Vagina (tissue), 2 donors: ENCODE measurements at places on chromosomes 7 and 10. TPM values are rescaled to one million over a fixed set of nuclear protein-coding genes. Genes with fewer than 3 reads are reported as not detected.

Gene ADIRF
- 374 TPM for total RNA-seq

Gene TRIM50
- not detected for total RNA-seq

Gene CALHM1
- total RNA-seq: not detected

Gene NME8
- not detected for total RNA-seq

Gene ANKRD1
- not detected for total RNA-seq

Gene GPR22
- 0.98 TPM for total RNA-seq

Gene ASIC3
- 3.7 TPM for total RNA-seq

Gene ENTPD1
- 17.7 TPM for total RNA-seq

Gene FRG2B
- total RNA-seq: not detected

Gene CCDC146
- total RNA-seq: 20.6 TPM

Gene ATOH7
- not detected for total RNA-seq

- no peak for DNase-seq
These were observed 24.1 kb upstream of the MYH16 start for GRCh38 chr7:99248391-99249095.

GRCh38 chr10:119045561-119045960 lies 16.0 kb downstream of the NANOS1 start:
- no peak for DNase-seq

DNA sequence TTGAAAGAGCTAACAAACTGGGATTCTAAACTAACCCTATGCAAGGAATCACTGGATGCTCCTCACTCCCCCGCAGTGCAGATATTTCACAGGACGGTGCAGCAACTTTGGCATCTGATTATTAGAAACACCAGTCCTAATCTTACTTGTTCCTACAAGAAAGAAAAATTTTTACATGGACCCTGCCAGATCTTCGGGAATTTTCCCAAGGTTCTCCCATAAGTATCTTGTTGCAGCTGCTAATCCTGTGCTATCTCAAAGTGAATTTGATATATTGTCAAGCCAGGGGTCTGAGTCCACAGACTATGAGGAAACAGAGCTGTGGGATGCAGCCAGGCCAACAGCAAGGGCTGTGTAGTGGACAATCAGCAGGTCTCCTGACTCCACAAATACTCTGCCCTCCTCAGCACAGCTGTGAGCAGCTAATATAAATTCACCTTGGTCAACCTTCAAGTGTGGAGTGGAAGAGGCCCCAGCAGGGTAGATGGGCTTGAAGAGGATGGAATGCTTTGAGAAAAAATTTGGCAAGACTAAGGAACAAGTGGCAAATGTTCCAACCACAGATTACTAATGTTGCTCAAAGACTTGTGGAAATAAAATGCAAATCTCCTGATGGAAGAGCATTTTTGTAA lies 25.6 kb downstream of the VSTM4 start:
- no peak for DNase-seq

DNA sequence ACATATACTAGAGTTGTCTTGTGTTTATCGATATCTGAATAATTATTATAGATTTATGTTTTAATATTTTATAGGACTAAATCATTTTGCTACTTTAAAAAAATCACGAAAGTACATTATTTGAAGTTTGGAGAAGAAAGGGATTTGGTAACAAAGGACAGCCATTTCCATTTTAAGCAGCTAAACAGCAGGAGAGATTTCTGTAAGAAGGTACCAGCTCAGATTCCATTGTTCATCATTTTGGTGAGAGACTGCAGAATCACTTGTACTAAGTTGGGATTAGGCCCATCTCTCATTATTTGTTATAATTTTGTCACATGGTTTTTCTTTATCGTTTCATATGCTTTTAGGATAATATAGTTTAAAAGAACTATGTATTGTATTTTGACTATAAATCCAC lies 46.7 kb downstream of the PALS2 start:
- no peak for DNase-seq

DNA sequence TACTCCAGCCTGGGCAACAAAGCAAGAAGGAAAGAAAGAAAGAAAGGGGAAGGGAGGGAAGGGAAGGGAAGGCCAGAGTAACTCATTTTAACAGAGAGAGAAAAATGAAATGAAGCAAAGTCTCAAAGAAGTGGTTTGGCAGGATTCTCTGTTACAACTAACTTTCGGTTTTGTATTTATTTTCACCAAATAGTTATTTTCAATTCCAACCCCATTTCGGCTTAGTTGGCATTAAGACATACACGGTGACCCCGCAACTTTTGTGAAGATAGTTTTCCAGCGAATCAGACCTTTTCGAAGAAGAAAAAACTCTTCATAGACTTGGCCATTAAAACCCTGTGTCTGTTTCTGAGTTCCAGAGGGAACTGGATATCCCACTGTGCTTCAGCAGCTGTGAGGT lies 45.2 kb upstream of the LYZL2 start:
- no peak for DNase-seq

DNA sequence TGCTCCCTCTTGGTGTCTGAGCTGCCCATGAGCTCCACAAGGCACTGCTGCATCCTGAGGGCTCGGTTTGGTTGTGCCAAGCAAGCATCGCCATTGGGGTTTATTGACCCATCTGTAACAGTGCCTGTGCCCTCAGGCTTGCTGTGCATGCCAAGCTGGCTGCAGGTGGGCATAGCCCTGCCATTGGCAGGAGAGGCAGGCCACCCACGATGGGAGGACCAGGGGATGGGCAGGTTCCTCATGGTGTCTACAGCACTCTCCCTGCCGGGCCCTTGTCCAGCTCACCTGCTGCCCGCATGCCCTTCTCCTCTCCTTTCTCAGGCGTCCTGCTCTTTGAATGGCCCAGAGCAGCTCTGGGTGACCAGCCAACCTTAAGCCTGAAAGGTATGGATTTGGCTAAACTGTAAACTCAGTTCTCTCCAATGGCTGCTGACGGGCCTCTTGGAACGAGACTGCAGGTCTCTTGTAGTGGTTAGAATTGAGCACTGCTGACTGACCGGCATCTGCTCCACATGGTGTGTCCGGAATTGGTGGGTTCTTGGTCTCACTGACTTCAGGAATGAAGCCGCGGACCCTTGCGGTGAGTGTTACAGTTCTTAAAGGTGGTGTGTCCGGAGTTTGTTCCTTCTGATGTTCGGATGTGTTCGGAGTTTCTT lies 17.6 kb downstream of the AKR1E2 start:
- DNase-seq: no peak

DNA sequence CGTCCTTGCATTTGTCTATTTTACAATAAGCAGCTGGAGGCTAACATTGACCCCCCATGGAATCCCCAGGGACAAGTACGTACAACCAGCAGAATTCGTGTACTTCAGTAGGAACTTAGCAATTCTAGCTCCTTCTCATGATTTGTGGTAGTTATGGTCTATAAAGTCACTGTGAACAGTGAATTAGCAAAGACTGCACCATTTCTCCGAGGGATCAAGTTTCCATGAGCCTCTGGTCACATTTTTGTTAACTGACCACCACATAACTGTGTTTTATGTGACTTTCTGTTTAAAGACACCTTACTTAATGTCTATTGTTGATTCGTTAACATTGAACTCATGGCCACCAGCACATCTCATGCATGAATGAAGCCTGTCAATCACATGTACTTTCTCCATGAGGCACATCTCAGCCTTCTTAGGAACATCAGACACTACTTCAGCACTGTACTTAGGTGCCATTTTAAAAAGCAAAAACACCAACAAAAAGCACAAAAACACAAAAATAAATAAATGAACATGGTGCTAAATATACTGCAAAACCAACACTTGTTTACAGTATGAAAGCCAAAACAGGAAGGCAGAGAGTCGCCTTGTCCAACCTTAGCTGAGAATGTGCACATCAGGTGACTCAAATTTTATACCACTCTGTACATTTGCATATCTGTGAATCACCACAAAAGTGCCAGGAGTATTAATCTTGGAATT lies 9.0 kb upstream of the UCN3 start:
- no peak for DNase-seq

DNA sequence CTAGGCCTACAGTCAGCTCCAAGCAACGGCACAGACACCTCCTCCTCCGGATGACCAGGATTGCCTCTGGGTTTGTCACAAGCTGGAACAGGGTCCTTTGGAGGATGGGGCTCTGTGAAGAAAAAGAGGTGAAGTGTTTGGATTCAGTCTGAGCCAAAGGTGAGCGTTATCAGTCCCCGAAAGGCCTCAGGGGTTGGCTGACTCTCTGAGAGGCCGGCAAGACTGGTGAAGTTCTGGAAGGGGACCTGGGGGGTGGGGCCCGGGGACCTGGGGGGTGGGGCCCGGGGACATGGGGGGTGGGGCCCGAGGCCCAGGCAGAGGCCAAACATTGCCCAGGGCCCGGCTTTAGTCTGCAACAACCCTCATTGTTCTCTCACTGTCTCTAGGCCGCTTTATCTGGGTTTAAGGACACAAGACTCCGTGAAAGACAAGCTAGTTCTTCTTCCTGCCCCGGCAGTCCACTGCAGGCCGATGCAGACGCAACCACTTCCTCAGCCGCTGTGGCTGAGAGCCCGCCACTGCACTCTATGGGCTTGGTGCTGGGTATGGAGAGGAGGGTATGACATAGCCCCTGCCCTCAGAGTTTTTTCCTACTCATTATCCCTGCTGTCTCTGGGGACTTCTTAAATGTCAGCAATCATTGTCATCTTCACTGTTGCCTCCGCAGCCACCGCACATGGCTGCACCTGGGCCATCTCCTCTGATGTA lies 27.4 kb upstream of the PSAP start:
- DNase-seq: no peak

DNA sequence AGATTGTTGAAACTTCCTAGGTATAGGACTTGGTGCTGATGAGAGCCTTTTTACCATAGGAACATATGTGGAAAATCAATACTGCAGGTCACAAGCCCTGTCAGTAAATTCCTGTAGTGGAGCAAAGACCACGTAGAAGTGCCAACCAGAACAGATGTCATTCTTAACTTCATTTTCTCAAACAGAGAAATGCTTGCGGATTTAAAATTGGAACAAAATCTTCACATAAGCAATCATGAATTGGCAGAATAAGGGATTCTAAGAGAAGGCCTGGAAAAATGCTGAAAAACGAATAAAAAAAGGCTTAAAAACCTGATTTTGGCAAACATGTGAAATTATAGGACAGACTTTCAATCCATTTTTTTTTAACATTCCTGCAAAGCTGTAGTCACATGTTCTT lies 80.8 kb upstream of the SMIM30 start:
- no peak for DNase-seq

DNA sequence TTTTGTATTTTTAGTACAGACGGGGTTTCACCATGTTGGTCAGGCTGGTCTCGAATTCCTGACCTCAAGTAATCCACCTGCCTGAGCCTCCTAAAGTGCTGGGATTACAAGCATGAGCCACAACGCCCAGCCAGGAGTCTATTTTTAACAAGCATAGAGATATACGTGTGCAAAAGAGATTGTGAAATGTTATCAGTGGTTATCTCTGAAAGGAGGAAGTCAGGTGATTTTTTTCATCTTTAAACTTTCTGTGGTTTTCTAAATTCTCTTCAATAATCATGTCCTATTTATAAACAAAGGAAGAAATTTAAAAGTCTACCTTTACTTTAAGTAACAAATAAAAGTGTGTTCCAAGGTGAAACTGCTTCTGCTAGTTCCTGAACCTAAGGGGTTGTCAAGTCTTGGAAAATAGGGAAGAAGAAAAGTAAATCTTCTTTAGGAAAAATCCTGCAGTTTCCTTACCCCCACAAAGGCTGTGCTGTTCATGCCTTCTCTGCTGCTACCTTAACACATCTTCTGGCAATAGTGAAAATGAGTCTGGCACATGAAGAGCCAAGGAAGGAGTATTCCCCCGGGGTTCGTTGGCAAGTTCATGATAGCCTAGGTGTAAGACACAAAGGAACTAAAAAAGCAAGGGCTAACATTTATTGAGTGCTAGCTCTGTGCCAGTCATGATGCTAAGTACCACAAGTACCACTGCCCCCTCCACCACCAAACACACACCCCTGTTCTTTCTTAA lies 51.1 kb downstream of the CYP26A1 start:
- no peak for DNase-seq

- no peak for DNase-seq
These were observed 177.4 kb downstream of the NRP1 start for GRCh38 chr10:33157103-33157502.

GRCh38 chr7:17176371-17177032 lies 122.0 kb upstream of the AHR start:
- no peak for DNase-seq

GRCh38 chr10:100535715-100536353 lies at the start of gene HIF1AN:
HIF1AN (plus strand) TSS chr10:100535943; CDS start chr10:100535959, 16 bp downstream.
- no peak for DNase-seq
